ENCODE measurements at places on chromosomes 5 and 9.
A peak's percentile ranks its signal among the peaks of the same experiment; 100 is the strongest.

DNA sequence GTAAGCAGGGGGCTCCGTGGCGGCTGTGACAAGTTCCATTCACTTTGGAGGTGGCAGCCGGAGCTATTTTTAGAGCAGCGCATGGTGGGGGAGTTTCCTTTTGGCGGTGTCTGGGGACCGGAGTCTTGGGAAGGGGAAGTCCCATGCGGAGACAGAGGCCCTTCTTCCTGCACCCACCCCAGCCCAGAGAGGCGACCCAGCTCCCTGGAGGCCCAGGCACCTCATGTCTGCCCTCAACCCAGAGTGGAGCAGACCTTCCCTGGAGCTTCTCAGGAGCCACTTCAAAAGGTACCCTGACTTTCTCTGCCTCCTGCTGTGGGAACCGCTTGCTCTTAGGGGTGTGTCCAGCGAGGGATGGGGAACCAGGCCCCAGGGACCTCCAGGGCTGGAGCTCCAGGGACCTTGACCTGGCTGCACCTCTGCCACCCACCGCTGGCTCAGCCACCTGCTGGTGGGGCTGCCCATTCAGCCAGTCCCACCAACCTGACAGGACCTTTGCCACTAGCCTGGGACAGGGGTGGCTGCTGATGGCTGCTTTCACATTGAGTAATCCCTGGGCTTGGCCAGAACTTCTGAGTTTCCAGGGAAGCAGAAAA, 34.1 kb downstream of the NEK6 start:
- DNase-seq = peak; percentile 70

DNA sequence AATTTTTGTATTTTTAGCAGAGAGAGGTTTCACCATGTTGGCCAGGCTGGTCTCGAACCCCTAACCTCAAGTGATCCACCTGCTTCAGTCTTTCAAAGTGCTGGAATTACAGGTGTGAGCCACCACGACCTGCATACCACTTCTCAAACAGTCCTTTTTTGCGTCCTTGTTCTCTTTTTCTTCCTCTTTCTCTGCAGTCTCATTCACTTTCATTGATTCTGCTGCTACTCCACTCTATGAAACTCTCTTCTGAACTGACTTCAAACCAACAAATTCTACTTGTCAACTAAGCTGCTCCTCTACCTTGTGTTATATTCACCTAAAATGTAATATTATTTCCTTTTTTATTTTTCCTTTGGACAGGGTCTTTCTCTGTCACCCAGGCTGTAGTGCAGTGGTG, 7.9 kb downstream of the NSD1 start:
- no peak for DNase-seq

DNA sequence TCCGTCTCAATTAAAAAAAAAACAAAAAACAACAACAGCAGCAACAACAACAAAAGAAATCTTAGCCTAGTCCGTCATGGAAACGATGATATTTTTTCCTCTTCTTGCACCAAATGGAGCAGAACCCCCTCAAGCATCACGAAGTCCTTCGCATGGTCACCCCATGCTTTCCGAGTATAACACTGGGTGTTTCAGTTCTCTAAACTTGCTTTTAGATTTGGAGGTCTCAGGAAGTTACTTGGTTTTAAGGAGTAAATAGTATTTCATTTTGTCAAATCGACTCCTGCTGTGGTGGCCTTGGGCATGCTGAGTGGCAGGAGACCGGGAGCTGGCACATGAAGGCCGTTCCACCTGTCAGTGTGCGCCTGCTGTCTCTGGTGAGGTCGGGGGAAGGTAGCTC, 118.5 kb upstream of the CACNA1B start:
- no peak for DNase-seq

DNA sequence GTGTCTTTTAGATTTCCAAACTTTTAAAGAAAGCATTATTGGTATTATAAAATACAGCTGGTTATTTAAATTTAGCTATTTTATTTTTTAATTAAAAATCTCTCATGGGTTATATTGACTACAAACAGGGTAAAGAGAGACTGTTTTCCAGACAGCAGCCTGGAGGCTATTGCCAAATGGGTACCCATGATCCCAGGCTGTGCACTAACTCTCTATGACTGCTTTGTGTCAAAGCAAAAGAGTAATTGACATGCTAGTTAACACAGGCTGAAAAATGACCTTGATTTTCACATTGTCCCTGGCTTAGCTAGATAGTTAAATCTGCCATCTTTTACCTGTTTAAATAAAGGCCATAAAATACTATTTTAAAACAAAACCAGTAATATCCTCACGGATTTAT, 589.7 kb downstream of the ANXA1 start:
- no peak for DNase-seq

GRCh38 chr9:80175286-80176150, 603.8 kb downstream of the TLE4 start:
- DNase-seq = peak; percentile 28
